ENCODE measurements at places on chromosomes 12 and 14. TPM values are rescaled to one million over a fixed set of nuclear protein-coding genes. Genes with fewer than 3 reads are reported as not detected.

GRCh38 chr14:93285044-93285443 lies 47.8 kb downstream of the BTBD7 start:
- peak; percentile 29 for DNase-seq

DNA sequence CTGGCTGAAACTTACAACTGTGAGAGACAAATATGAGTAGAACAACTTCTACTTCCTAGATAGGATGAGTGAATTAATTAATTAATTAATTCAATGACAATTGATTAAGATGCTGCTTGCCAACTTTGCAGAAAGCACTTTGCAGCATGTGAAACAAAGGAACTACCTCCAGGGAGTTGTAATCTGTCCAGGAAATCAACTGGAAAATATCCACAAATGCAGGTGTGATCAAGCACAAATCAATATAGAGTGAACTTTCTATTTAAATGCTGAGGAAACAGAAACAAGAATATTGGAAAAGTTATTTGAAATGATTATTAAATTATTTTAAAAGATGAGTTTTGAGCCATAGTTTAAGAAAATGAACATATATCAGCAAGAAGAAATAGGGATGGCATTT lies 163.9 kb upstream of the ARID2 start:
- no peak for DNase-seq

DNA sequence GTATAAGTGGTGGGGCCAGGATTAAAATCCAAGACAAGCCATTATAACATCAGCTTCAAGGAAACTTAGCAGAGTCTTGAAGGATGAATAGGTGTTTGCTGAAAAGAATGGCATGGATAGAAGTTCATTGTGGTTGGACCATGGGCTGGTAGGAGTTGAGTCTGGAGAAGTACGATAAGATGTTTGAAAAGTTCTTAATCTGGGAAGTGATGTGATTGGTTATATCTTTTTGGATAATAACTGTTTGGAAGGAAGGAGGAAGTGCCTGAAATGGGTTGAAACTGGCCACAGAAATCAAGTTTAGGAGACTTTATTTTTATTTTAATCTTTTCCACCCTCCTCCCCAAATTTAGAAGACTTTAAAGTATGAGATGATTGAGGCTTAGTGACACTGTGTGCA lies 4.9 kb downstream of the DENR start:
- DNase-seq: no peak

DNA sequence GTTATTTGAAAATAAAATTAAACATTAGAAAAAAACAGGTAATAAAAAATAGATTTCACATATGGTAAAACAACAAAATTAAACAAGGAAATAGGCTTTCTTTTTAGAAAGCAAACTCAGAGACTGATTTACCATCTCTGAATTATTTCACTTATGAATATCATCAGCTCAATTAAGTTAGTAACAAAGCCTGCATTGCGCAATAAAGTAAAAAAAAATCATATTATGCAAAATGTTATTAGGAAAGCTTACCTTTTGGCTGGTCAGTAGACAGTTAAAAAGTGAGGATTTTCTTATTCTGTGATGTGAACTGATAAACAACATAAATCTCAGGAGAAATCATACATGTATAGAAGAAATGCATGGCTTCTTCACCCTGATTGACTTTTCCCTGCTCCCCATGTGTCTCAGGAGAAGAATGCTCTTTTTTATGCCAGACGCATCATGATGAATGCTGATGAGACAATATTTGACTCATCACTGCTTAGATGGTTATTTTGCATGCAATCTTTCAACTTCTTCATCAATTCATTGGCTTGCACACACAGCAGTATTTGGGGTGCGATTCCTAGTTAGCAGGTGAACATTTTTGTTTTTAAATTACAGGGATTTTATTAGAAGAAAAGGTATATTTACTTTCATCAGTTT lies 124.5 kb upstream of the USP15 start:
- no peak for DNase-seq

- no peak for DNase-seq
These were observed 48.1 kb downstream of the KDM2B start for GRCh38 chr12:121532503-121533393.

GRCh38 chr14:59332727-59333126 lies 132.5 kb downstream of the GPR135 start:
- DNase-seq: no peak

- no peak for DNase-seq
These were observed 26.1 kb upstream of the C14orf180 start for GRCh38 chr14:104553166-104554087.

DNA sequence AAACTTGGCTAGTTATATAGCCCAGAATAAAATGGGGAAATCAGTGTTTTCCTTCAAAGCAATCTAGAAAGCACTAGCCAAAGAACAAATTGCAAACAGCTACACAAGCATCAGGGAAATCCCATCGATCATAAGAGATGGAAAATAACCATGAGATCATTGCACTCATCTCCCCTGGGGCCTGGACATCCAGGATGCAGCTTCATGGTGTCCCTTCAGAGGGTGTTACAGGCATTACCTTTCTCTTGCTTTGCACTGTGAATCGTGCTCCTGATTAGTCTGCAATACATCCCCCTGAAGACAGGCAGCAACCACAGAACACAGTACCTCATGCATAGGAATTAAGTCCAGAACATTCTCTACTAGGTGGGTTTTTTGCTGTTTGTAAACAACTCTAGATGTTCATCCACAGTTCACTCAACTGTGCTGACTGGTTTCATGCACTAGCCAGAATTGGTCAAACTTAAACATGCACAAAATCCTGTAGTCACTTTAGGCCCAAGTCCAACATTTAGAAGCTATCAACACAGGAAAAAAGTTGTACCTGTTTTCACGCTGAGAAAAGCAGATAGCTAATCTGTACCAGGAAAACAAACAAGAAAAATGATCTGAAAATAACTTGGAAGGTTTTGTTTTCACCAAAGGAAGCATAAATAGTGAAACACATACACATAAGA lies 120.1 kb downstream of the ZFP36L1 start:
- DNase-seq: no peak

DNA sequence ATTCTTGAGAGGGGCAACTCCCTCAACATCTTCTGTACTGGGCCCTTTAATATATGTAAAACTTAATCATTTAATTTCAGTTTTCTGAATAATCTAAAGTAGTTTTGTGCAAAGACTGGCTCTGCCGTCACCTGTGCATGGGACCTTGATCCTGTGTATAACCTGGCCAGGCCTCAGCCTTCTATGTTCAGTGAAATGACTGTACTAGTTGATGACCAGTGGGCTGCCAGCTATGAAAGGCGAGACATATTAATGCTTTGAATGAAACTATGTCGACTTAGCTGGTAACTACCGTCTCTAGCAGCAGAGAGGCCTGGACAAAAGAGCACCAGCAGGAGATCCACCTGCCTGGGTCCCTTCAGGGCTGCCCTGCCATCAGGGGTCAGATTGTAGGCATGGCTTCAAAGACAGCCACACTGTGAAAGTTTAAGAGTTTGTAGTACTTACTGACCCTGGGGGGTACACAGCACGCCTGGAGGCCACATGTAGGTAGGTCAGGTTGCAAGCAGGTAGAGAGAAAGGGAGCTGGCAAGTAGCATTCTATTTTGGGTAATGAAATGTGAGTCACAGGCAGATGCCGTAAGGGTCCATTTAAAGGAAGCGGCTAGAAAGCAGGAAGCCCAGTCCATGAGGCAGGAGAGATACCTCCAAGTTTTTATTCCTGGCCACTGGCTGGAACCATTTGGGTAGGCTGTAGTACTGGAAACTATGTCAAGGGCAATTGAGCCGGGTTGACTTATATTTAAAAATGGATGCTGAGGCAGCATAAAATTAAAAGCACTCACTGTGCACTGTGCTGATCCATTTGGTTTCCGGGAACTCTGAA lies 77.2 kb downstream of the BHLHE41 start:
- DNase-seq: no peak

DNA sequence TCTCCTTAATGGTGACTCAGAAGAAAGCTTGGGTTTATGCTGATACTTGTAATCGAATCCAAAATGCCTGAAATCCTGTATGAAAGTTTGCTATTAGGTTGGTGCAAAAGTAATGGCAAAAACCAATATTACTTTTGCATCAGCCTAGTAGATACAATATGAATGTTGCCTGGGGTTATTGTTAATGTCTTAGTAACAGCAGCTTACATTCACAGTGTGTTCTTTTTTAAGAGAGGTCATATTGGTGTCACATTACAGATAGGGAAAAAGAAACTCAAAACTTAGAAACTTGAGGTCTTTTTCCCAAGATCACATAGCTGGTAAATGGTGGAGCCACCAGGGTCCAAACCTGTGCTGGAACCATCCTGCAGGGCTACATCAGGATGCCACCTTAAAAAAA lies 25.2 kb downstream of the SRGAP1 start:
- DNase-seq: no peak

DNA sequence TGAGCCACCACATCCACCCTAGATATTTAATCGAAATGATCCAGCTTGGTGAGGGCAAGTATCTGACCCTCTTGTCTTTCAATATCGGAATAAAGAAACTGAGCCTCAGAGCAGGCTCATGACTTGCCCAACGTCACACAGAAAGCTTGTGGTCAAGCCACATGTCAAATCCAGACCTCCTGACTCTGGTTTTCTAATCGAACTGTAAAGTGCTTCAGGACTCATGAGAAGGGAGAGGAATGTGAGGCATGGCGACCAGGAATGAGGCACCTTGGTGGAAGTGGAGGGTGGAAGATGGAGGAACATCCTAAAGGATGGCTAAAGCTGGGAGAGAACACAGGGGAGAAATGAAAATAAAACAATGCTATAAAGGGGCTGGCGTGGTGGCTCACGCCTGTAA lies 27.9 kb upstream of the SPPL3 start:
- no peak for DNase-seq

GRCh38 chr12:55955344-55955743 lies 10.5 kb downstream of the PMEL start:
- DNase-seq: no peak

DNA sequence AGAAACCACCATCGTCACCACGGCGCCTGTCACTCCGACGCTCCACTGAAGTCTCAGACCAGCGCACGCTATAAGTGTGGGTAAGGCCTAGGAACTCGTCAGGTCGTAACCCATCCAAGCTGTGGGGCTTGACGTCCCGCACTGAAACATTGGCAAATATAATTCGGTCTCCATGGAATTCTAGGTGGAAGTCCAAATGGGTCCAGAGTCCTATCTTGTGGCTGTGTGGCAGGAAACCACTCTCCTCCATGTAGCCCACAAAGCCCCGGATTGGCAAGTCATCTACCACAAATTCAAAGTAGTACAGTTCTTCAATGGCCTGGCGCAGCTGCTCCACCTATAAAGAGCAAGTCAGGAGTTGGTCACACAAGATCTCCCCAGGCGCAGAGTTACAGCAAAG lies 2.3 kb downstream of the TM9SF1 start:
- no peak for DNase-seq

- peak; percentile 31 for DNase-seq
These were observed 7.8 kb upstream of the AMN start for GRCh38 chr14:102914474-102915291.

- DNase-seq: no peak
These were observed 14.3 kb upstream of the DHRS7 start for GRCh38 chr14:60179431-60179869.

DNA sequence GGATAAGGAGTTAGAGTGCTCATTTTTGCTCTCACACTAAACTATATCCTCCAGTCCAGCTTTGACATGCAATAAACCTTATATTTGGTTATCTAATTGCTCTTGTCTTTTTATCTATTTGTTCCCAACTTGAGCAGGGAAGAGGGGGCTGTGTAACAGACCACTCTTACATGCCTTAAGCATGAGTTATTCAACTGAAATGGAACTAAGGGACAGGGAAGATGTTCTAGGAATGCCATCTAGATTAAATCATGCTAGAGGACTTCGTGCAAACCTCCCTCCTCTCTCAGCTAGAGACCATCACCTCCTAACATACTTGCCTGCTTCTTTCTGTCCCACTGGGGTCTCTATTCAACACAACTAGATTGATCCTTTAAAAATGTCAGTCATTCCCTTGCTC lies 20.6 kb downstream of the SPX start:
- no peak for DNase-seq

GRCh38 chr14:88683119-88683518 lies 109.6 kb downstream of the EML5 start:
- DNase-seq: no peak

DNA sequence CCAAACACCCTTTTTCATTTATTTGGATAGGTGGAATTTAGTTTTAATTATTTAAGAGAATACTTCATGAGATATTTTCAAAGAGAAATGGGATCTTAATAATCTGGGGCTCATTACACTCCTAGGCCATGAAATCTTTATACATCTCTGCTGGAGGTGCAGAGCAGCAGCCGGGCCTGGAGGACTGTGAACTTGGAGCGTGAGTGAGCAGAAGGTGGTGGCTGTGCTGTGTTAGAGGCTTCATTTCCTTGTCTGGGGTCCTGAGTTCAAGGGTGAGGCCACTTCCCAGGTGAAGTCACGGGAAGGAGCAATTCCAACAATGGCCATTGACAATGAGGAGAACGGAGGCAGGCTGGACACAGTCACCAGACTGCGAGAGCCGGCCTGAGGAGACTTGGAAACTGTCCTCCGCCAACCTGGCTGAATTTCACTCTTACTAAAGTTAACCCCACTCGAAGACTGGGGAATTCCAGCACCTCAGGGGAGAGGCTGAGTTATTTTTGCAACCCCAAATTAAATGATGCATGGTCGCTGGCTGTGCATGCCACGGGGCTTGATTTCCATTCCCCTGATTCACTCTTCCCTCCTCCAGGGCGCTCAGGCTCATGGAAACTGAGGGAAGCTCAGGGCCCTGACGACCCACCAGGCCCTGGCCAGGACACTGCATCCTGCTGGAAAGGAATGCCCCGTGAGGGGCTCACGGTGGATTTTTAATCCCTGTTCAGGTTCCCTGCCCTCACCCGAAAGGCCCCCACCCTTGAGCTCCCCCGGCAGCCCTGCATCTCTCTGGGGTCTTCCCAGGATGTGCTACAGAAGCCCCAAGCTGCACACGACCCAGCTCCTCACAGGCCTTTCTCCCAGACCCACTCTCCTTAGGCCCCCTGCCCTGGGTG lies 22.6 kb upstream of the TRAF3 start:
- DNase-seq: no peak

C14orf132 gene
- total RNA-seq: 91.6 TPM

A2M gene
- total RNA-seq: 61.8 TPM

TMED10 gene
- 111 TPM for total RNA-seq

SLCO1A2 gene
- total RNA-seq: 5.9 TPM

SDR9C7 gene
- 0.18 TPM for total RNA-seq

BIN2 gene
- 1.1 TPM for total RNA-seq

ACSS3 gene
- 14.9 TPM for total RNA-seq

Data from cerebellum (tissue), 4 donors.